ENCODE measurements at places on chromosomes 11 and 22.

DNA sequence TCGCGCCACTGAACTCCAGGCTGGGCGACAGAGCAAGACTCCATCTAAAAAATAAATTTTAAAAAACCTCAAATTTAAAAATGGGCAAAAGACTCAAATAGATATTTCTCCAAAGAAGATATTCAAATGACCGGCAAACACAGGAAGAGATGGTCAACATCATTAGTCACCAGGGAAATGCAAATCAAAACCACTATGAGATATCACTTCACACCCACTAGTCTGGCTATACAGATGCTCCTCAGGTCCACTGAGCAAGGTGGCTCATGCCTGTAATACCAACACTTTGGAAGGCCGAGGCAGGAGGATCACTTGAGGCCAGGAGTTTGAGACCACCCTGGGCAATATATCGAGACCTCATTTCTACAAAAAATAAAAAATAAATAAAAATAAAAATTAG is 43.3 kb upstream of the SLC35C1 start:
- DNase-seq = no peak

DNA sequence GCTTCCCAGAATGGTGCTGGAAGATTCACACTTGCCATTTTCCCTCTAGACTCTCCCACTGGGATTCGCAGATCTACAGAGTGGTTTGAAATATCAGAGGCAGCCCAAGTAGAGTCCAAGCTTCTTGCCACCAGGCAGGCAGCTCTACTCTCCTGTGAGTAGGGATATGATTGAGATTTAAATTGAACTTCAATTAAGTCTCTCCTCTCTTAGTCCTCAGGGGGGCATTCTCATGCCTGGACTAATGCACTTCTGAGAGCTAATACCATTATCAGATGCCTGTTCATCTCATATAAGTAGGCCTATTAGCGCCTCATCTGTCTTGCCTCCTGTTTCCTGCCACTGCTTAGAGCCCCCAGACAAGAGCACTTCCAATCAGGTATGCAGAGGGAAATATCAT is 25.5 kb upstream of the AMPD3 start:
- no peak for DNase-seq

GRCh38 chr11:114233755-114234154 is 62.4 kb upstream of the NNMT start:
- peak; percentile 45 for DNase-seq

DNA sequence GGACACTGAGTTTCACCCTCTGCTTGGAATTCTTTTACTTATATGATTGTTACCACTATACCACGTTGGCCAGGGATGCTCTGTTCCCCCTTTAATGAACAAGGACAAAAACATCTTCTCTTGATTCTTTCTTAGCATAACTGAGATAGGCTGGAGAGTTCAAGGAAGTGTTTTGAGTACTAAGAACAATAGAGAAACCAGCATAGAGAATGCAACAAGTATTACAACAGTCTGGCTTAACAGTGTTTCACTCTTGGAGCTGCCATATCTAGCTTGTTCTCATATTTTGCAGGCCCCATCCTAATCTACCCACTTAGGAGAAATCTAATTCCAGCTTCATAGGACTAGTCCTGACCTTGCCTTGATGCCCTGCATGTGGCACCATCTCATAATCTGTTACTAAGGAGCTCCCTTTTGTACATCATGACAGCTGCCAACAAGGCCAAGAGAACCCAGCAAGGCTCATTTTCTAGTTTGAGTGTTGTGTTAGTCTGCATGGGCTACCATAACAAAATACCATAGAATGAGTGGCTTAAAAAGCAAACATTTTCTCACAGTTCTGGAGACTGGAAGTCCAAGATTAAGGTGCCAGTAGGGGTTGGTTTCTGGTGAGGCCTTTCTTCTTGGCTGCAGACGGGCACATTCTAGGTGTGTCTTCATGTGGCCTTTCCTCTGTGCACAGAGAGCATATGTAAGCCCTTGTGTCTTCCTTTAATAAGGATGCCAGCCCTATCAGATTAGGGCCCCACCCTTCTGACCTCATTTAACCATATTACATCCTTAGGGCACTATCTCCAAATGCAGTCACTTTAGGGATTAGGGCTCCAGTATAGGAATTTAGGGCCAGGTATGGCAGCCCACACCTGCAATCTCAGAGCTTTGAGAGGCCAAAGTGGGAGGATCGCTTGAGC is 37.8 kb downstream of the PACS1 start:
- no peak for DNase-seq

- no peak for DNase-seq
These were observed 29.0 kb downstream of the SPATA19 start for GRCh38 chr11:133816146-133816870.

DNA sequence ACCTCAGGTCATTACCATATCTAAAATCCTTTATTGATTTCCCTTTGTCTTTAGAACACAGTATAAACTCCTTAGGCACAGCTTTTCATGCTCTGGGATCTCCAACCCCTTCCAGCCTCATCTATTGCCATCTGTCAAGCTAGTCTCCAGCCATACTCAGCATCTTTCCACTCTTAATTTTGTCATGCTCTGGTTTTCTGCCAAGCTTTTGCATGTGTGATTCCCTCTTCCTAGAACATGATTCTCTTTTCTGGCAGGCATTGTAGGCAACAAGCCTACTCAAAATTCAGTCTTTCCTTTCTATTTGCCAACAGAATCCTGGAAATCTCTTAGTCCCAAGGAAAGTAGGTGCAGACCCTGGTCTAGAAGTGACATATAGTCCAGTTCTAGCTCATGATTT is 35.5 kb upstream of the SLC6A5 start:
- DNase-seq = no peak

DNA sequence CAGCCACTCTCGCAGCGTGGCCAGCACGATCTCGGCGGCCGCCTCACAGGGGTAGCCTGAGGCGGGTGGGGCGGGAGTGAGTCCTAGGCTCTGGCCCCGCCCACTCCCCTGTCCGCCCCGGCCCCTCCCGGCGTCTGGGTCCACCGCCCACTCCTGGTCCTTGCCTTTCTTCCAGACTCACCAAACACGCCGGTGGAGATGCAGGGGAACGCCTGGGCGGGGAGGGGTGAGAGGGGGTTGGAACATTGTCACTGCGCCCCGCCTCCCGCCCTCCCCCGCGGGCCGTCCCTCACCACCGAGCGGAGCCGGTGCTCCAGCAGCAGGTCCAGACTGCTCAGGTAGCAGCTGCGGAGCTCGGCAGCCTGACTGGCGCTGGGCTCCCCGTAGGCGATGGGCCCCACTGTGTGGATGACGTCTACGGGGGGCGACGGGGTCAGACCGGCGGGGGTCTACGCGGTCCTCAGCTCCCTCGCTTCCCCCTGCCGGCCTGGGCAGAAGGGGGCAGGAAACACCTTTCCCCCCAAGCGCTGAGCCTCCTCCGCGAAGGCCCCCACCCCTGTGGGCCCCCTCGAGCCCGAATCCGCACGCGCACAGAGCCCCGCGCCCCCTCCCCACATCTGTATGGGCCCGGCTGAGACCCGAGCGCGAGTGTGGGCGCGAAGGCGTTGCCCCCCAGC is 13.2 kb downstream of the OTUB1 start:
- DNase-seq = no peak

GRCh38 chr11:73350908-73351636 is 25.1 kb upstream of the RELT start:
- no peak for DNase-seq

- DNase-seq = no peak
These were observed 28.8 kb upstream of the SERPIND1 start for GRCh38 chr22:20745119-20745518.

- DNase-seq = peak; percentile 92
These were observed 38.2 kb downstream of the PITPNB start for GRCh38 chr22:27880778-27881394.

DNA sequence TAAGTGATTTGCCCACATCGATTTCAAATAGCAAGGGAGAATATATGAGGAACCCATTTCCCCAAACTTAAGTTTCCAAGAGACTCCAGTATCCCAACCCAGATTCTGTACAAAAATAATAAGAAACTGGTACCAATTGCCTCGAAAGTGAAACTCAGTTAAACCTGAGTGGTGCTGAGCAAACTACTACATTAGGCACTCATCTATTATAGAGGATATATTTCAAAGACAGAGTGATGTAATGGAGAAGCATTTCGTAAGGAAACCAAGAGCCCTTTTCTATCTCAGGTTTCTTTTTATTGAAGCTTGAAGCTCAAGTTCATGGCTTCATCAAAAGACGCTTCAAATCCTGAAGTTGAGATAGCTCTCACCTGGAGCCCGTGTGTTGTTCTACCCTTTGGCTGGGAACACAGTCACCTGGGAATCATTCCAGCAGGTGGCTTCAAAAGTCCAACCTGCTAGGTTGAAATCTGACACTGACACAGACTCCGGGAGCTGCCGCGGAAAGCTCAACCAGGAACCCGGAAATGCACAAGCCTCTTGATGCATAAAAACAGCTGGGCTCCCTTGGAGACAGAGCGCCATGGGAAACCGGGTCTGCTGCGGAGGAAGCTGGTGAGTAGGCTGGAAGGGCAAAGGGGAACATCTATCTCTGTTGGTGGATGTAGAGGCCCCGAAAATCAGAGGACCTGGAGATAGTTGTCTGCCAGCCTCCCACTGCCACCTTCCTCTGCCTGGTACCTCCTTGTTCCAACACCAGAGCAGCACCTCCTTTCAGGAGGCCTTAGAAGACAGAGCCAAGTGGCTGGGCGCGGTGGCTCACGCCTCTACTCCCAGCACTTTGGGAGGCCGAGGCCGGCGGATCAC is at the start of gene C11orf52:
Gene C11orf52, plus strand, starts transcription at position 524 of the 867 bp plus-strand sequence. Its CDS starts 60 bp downstream, at position 584.
- no peak for DNase-seq
